ENCODE measurements at places on chromosomes 5 and 9. TPM values are rescaled to one million over a fixed set of nuclear protein-coding genes. Genes with fewer than 3 reads are reported as not detected.
A peak's percentile ranks its signal among the peaks of the same experiment; 100 is the strongest.

The CCNI2 gene
- 0.24 TPM for total RNA-seq

The OMD gene
- not detected for total RNA-seq

The UBQLN1 gene
- 99.3 TPM for total RNA-seq

DNA sequence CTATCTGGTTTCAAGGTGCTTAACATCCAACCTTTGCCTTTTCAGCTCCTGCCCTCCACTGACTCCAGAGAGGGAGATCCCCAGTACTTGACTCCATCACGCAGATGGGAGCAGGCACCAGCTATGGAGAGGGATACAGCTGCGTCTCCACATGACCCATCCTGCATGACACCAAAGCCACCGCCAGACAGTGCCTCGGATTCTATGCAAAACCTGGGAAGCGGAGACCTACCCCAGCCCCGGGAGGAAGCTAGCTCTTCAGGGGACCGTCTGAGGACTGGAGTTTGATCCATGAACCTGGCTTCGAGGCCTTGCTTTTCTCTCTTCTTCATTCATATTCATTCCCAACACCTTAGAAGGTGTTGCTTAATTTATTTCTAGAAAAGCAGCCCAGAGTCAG is 24.8 kb downstream of the HRH2 start:
- DNase-seq: no peak

DNA sequence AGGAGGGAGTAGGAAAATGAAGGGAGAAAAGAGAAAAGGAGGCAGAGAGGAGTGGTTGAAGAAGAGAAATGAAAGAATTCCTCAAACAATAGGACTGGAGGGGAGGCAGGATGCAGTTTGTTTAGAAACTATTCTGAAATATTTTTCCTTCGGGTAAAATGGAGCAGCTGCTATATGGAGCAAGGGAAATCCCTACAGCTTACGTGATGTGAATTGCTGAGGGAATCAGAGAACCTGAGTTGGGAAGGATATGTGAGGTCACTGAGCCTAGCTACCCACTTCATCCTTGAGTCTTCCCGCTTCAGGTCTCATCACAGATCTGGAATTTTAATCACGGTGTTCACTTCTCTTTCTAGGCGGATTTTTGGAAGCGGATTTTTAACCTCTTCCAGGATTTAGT is 204.3 kb downstream of the ERCC6L2 start:
- no peak for DNase-seq

DNA sequence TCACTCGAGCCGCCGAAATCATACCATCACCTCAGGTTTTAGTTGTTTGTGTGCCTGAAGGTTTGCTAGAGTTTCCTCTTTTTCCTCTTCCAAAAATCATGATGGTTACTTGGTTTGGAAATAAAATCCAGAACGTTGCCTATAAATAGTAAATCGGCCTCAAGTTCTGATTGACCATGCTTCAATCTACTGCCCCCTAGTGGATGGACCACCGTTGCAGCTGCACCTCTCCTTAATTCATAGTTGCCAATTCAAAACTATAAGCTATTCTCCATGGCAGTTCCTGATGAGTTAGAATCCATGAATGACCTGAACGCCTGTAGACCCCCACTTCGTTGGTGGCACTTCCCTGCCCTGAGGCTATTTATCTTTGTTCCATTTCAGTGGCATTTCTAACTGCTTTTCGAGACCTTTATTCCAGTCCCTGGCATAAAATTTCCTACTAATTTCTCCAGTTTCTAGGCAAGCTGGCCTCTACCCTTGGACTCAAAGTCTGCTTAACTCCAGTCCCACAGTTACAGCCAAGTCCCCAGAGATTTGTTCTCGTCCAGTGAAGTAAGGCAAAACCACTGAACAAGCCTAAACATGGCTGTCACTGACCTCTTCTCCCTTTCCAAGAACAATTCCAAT is 422.6 kb downstream of the EFNA5 start:
- DNase-seq: no peak

The BTNL3 gene
- not detected for total RNA-seq

DNA sequence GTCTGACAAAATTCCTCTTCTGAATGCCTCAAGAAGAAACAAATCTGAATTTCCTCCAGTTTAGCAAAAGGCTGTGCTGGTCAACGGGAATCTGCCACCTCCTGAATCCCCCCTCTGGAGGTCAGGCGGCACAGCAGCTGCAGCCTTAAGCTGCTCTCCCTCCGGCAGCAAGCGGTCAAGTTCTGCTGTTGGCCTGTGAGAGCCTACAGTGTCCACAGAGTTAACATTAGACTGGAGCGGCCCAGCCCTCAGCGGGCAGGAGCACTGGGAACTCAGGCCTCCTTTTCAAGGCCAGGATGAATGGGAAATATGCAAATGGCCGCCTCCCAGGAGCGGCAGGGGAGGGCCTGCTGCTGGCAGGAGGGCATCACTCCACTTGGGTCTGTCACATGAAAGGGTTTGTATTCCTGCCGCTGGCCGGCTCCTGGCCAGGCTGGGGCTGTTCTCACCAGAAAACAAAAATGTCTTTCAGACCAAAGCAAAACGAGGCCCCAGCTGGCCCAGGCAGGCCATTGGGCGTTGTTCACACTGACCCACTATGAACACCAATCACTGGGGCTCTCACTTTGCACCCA is 8.2 kb downstream of the ACSL6 start:
- DNase-seq: no peak

DNA sequence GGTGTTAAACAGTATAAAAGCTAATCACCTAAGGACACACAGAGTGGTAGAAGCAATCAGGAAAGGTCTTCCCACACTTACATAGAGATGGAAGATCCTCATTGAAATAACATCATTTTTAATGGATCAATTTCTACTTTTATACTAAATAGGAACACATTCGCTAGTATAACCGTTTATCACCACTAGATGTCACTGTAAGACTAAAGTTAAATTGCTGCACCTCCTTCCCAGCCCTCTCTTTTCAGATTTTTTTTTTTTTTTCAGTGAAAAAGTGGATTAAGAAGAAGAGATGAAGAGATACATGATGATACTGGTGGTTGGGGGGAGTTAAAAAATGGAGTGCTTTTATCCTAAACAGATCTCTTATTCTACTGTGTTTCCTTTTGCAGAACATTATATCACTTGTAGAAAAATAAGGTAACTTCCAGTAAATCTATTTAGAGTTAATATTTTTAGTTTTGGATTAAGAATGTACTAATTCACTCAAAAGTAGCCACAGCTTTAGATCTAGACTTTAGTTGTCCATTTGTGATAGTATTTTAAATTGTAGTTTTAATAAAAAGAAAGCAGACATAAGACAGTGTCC is 116.9 kb upstream of the ARRDC3 start:
- peak; percentile 37 for DNase-seq

- DNase-seq: no peak
Observed at GRCh38 chr5:2442496-2443354, 308.8 kb downstream of the IRX2 start.
